ENCODE measurements at places on chromosomes 4 and X.

- no peak for DNase-seq
These were observed 3.5 kb upstream of the C4orf17 start for GRCh38 chr4:99507349-99507748.

DNA sequence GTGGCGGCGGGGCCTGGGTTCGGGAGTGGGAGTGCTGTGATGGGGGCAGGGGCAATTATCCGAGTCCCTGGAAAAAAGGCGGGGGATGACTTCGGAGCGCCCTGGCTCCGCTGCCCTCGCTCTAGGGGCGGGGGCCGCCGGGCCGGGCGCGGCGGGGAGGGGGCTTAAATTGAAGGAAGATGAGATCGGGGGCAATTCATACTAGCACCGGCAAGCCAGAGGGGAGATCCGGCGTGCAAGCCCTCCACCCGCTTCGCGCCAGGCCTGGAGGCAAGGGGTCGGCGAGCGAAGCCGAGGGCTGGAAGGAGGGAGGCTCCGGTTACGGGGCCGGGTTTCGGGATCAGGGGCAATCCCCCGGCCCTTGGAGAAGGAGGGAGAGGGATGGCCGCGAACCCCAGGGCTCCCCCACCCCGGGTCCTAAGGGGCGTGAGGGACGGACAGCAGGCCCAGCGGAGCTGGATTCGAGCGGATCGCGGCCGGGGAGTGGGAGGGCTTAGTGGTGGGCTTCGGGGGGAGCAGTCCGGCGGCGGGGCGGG, 1.2 kb downstream of the BCORL1 start:
- peak; percentile 43 for DNase-seq

GRCh38 chrX:47563801-47564315, 2.9 kb downstream of the ARAF start:
- no peak for DNase-seq

DNA sequence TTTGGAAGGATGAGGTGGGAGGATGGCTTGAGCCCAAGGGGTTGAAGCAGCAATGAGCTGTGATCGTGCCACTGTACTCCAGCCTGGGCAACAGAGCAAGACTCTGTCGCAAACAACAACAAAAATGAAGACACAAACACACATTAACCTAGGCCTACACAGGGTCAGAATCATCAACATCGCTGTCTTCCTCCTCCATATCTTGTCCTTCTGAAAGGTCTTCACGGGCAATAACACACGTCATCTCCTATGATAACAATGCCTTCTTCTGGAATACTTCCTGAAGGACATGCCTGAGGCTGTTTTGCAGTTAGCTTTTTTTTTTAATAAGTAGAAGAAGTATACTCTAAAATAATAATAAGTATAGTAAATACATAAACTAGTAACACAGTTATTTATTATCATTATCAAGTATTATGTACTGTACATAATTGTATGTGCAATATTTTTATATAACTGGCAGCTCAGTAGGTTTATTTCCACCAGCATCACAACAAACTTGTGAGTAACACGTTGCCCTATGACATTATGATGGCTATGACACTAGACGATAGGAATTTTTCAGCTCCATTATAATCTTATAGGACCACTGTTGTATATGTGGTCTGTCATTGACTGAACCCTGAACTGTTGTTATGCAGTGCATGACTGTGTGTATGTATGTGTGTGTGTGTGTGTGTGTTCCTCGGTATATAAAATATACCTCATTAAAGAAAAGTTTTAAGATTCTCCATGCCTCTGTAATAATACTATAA, 69.2 kb upstream of the MAML3 start:
- no peak for DNase-seq

DNA sequence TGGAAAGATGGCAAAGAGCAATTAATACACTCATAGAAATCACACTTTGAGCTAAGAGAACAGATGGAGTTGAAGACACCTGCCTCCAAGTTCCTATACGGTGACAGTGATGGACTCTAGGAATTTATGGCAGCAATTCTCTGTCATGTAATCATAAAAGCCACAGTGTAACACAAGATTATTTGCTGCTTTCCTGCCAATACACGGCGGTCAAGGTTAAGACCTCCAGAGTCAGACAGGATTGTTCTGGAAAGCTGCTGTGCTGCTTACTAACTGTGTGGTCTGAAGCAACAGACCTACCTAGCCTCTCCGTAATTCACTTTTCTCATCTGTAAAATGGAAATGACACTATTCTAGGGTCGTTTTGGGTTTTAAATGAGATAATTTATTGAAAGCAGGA, 14.6 kb upstream of the KIT start:
- DNase-seq: no peak

DNA sequence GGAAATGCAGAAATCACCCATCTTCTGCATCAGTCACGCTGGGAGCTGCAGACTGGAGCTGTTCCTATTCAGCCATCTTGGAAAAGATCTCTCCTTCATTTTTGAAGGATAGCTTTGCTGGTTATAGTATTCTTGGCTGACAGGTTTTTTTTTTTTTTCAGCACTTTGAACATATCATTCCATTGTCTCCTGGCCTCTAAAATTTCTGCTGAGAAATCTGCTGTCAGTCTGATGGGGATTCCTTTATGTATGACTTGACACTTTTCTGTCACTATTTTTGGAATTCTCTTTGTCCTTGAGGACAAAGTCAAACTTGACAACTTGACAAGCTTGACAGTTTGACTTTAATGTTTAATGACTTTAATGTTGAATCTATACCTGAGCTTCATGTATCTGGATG, 16.8 kb downstream of the HPGDS start:
- no peak for DNase-seq

DNA sequence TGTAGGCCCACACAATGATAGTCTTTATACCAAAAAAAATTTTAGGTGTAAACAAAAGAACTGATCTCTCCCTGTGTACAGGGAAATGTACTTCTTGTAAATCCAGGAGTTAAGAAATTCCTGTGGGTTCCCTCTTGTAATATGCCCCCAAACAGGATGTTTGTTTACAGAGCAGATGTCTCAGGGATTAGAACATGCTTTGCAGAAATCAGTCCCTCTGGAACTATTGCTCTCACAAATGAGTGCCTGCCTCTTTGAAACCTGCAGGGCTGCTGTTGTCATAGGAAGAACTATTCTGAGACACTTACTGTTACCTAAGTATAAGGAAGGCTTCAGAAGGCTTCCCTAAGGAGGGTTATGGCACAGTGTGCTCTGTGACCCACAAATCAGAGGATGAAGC, 35.6 kb downstream of the PAK3 start:
- no peak for DNase-seq

- DNase-seq: no peak
These were observed 12.6 kb downstream of the SRD5A3 start for GRCh38 chr4:55358668-55359067.

DNA sequence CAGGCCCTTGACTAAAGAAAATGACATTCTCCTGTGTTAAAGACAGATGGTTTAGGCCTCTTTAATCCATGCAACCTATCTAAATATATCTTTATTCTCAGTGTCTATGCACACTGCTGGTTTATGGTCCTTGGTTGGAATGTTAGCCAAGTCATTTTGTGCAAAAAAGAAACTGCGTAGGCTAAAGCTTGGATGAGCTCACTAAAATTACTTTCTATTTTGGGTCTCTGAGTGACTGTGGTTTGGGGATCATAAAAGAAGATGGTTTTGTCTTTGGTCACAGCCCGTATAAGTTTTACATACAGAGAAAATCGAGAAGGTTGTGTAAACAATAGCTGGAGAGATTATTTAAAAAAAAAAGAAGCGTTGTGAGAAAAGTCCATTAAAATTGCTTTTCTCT, 443.6 kb downstream of the UBE2NL start:
- no peak for DNase-seq

DNA sequence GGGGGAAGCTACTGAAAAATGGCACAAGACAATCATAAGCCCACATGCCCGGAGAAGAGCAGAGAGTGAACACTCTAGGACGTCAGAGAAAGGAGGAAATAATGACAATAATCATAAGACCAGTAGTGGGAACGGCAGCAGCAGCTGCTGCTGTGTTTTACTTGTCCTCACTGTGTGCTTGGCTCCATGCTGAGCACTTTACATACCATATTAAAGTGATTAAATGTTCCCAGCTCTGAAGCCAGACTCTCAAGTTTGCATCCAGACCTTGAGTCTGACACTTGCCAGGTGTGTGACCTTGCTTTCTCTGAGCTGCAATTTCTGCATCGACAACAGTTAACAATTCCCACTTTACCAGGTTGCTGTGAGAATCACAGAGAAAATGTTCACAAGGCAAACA, 255.4 kb downstream of the SPANXN1 start:
- no peak for DNase-seq
